ENCODE measurements at places on chromosomes 6 and 20. TPM values are rescaled to one million over a fixed set of nuclear protein-coding genes. Genes with fewer than 3 reads are reported as not detected.

Gene OPRL1
- polyA plus RNA-seq, result not detected

Gene SLC17A3
- not detected for polyA plus RNA-seq

Gene RING1
- polyA plus RNA-seq, result 28.9 TPM

- DNase-seq, result no peak
Observed at GRCh38 chr6:131951576-131952230, 531 bp upstream of the CCN2 start.

- no peak for DNase-seq
Observed at GRCh38 chr6:118981884-118982574, 47.1 kb upstream of the MCM9 start.

DNA sequence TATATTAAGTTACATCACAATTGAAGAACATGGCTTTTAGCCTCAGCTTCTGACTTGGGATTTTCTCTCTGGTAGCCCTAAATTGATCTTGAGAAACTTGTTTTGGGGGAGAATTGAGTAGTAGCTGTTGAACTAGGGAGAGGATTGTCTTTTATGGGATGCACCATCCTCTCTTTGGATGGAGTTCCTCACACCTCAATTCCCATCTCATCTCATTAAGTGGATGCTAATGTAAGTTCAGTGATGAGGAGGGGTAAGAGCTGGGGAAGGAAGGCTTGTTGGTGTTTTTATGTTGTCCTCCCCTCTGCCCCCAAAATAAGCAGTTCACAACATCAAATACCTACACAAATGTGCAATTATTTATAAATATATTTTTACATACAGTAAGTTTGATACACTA is 4.0 kb downstream of the GJA1 start:
- no peak for DNase-seq
